ENCODE measurements at places on chromosomes 2 and 18.

GRCh38 chr2:236370847-236371409 lies 106.7 kb upstream of the ASB18 start:
- DNase-seq = no peak

- DNase-seq = no peak
Measured at GRCh38 chr2:189299974-189300373, 120.4 kb upstream of the COL5A2 start.

DNA sequence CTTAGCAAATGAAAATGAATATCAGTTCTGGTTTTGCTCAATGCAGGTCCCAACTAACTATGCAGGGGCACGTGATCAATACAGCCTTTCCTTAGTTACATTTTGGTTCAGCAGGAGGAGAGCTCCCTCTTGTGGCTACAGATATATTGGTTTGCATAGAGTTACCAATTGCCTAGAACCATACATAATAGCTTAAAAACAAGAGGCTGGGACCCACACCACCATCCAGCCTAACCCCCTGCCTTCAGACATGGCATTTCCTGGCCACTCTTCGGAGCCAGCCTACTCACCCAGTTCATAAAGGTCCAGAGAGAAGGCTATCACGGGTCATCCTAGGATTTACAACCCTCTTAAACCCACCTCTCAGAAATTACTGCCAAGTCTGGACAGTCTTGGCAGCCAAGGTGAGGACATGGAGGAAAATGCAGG lies 10.5 kb downstream of the CCDC93 start:
- peak; percentile 84 for DNase-seq

DNA sequence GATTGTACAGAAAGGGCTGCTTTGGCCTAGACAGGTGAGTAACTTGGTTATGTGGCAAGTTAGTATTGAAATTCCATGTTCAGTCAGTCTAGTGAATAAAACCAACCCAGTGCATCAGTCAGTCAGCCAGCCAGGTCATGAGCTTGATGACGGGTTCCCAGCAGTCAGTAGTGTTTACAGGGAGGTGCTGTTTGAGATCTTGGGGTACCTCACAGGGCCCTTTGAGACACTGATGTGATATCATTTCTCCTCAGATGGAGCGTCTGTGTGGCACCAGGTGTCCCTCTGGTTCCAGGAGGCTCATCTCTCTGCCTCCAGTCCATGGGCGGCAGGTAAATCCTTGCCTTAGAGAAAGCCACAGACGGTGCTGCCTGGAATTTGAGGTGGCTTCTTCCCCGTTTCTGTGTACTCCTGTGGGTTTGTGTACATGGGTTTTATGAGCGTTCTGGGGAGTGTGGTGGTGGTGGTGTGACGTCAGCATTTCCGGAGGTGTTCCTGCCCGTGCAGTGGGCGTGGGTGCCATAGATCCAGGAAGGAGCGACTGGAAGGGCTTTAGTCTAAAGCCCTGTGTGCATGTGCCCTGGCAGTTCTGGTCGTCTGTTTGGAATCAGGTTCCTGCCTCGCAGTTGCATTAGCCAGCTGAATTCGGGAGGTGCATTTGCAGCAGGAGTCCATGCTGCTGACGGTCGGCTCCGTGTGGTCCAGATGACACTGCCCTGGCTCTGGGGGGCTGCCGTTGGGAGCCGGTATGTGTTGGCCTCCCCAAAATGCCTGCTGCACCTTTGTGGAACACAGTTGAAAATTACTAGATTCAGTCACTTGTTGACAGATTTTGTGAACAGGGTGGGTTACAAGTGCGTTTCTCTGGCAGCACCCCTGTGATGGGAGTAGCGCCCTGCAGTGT lies 2.1 kb downstream of the CTDP1 start:
- DNase-seq = no peak

DNA sequence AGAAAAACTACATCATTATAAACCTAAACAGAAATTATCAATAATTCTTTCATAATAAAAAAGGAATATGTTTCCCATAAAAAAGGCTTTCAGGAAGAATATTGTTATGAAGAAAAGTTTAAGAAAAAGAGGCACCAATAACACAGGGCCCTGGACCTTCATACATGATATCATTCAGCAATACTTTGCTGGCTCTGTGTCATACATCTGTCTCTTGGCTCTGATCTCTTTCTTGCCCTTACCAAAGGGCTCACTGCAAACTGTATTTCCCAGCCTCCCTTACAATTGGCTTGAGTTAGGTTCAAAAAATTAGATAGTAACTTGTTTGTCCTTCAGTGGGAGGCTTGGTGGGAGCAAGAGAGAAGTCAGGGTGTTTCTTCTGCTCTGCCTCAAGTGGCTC lies 499.0 kb downstream of the TGIF1 start:
- DNase-seq = no peak

GRCh38 chr18:25510096-25510495 lies 158.1 kb upstream of the ZNF521 start:
- no peak for DNase-seq

DNA sequence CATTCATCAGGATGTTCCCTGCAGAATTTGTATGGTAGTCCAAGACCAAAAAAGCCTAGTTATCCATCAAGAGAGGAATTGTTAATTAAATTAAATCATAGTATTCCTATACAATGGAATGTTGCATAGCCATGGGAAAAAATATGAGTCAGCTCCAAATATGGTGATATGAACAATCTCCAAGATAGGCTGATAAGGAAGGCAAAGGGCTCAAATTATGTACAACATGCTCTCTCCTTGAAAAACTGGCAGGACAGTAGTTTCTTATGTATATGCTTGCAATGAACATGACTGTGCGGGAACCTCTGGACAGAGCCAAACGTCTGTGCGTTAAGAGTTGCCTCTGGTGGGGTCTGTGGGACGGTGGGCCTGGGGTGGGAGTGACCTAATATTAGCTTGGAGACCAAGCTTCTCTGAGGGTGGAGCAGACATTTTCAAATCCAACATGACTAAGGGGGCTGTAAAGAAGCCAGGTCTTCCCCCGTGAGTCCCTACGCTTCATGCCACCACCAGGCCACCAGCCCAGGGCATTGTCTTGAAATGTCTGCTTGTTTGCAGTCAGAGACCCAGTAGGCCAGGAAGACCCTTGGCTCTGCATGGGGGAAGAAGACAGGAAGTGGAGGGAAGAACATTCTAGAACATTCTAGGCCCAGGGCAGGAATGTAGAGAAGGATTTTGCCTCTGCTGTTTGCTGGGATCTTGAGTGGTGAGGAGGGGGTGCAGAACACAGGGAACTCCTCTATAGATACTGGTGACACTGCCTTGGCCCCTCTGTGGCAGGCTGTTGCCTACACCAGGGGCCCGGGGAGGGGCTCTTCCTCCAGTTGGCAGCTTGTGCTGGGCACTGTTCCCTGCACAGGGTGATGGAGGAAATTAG lies 244.0 kb upstream of the HS6ST1 start:
- no peak for DNase-seq

- DNase-seq = no peak
Measured at GRCh38 chr18:297936-298335, 30.1 kb upstream of the THOC1 start.

- DNase-seq = no peak
Measured at GRCh38 chr2:241062389-241063092, 39.5 kb downstream of the MTERF4 start.

GRCh38 chr2:47452761-47453160 lies 49.8 kb downstream of the MSH2 start:
- DNase-seq = no peak

- DNase-seq = no peak
Measured at GRCh38 chr2:108026092-108026794, 39.9 kb downstream of the SLC5A7 start.

DNA sequence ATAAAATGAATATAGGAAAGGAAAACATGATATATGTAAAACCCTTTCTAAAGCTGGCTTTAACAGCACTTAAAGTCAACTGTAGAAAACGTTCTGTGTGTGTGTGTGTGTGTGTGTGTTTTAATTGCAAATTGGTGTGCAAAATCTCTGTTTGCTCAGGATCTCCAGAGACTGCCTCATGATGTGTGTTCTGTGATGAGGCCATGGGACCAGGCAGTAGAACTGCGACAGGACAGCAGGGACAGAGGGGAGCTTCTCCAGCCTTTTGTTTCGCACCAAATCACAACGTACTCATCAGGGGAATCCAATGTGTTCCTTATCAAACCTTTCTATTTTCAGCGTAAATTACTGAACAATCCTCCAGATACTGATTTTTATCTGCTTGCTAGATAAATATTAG lies 66.7 kb downstream of the NXPH2 start:
- DNase-seq = no peak

GRCh38 chr18:44996261-44996660 lies 315.6 kb downstream of the SETBP1 start:
- DNase-seq = no peak

GRCh38 chr18:68267583-68267982 lies 447.3 kb downstream of the TMX3 start:
- no peak for DNase-seq

DNA sequence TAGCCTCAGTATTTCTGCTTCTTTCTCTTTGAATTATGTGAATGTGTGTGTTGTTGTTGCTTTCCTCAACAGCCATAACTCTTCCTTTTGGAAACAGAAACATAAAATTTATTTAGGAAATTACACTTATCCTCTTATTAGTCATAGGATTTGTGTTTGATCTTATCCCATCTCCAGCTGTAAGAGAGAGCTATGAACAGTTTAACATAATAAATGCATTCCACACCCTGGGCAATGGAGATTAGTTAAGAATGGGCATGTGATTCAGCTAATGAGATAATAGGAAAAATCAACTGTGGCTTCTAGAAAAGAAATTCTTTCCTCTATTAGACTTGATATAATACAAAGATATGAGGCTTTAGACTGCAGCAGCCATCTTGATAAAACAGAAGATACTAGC lies 55.0 kb downstream of the SCN7A start:
- DNase-seq = no peak

DNA sequence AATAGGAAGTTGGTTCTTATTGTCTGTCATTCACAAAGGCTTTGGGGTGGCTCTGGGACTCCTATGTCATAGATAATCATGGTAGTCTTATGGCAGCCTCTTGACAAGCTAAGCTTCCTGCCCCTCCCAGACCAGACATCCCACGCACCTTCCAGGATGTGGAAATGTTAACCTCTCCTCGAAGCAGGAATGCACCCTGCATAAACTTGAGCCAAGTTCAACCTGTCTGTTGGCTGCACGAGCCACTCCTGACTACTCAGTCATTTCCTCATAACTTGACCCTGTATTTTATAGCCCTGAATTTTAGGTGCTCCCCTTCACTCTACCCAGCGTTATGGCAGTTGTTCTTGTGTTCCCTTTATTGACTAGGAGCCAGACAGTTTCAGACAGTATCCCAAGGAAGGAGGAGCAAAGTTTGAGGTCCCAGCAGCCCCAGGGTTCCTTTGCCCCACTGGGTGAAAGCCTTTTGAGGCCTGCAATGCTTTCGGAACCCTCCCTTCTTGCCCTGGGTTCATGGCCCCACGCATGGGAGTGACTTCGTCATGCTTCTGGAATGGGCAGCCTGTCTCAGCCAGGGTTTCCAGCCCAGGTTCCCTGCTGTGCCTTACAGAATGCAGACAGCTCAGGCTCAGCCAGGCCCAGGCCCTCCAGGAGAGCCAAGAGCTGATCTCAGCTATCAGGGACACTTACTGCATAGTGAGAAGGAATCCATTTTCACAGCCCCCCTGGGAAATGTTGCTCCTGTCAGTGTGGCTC lies 15.6 kb upstream of the INO80C start:
- DNase-seq = no peak

DNA sequence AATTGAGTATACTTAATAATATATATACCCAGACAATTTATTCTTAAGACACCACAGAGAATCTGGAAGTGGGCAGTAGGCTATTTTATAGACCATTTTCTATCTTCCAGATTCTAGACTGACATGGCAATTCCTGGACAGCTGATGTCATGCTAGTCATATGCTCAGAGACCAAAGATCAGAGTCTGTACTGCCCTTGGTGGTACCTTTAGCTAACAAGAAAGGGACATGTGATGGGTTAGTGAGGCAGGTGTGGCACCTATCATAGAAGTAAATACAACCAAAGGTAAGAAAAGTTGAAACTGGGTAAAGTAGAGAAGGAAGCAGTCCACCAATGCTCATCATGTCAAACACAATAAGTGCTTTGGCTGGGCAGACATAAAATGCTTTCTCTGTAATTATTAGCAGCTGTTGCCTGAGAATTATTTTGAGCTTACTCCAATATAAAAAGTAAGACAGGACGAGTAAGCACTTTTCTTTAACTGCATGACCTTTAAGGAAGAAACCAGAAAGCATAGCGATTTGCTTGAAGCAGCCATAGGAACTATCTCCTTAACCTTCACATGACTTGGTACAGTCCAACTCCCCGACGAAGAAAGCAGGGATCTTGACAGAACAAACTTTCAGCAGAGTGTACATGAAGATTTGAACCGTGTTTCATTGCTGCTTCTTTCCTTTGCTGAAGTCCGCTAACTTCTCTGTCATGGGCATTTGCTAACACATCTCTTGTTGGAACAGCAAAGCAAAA lies 47.1 kb downstream of the SLC40A1 start:
- DNase-seq = no peak

DNA sequence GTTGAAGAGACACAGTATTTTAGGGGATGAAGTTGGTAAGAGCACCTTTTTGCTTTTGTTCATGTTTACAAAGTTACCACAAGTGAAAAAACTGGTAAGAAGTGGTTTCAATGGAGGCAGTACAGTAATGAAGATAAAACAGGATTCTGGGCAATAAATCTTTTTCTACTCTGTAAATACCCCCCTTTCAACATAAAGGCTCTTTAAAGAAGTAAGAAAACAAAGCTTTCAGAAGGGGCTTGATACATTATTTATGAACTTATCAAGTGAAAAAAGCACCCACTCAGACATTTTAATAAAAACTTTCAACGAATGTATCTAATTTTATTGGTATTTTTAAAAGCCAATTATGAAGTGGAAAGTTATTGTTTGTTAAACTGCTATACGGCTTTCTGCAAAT lies 522.9 kb downstream of the ZEB2 start:
- DNase-seq = no peak

DNA sequence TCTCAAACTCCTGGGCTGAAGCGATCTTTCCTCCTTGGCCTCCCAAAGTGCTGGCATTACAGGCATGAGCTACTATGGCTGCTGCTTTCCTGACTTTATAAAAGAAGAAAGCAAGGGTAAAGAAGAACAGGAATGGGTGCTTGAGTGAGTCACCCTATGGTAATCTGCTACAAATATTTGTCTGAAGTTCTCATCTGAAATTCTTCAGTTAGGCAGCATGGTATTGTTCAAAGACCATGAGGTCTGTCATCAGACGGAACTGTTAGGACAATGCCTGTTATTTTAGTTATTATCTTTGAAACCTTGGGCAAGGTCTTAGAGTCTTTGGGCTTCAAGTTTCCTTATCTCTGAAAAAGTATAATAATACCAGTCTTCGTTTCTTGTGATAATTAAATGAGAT lies 695.8 kb downstream of the RNF144A start:
- no peak for DNase-seq

- DNase-seq = no peak
Measured at GRCh38 chr18:24917767-24918166, 434.2 kb downstream of the ZNF521 start.

- peak; percentile 83 for DNase-seq
Measured at GRCh38 chr18:62784966-62785413, 69.6 kb downstream of the PHLPP1 start.

- no peak for DNase-seq
Measured at GRCh38 chr2:206511283-206511682, 68.0 kb downstream of the ADAM23 start.

- DNase-seq = no peak
Measured at GRCh38 chr2:77270433-77270832, 251.7 kb downstream of the LRRTM4 start.
